Right renal cortex interstitium (tissue), 3 donors: ENCODE measurements at places on chromosomes 3 and 15.

- DNase-seq = no peak
Observed at GRCh38 chr15:91946581-91947292, 93.2 kb downstream of the SLCO3A1 start.

GRCh38 chr15:40307421-40308211 is at the start of gene PLCB2:
Gene PLCB2, minus strand, starts transcription at chr15:40307935. Its CDS starts 263 bp downstream, at chr15:40307672.
- no peak for DNase-seq

- no peak for DNase-seq
Observed at GRCh38 chr3:127652246-127652995, 20.3 kb upstream of the ABTB1 start.

GRCh38 chr3:47520756-47521155 is 7.2 kb upstream of the ELP6 start:
- DNase-seq = no peak

- no peak for DNase-seq
Observed at GRCh38 chr15:61295239-61295638, 66.1 kb upstream of the RORA start.

- DNase-seq = no peak
Observed at GRCh38 chr3:53860196-53860595, 13.8 kb downstream of the IL17RB start.

GRCh38 chr3:8345398-8345797 is 156.2 kb upstream of the LMCD1 start:
- DNase-seq = no peak
